MCF 10A (cell line): ENCODE measurements at places on chromosomes 12 and 14. TPM values are rescaled to one million over a fixed set of nuclear protein-coding genes. Genes with fewer than 3 reads are reported as not detected.

KLHL33 gene
- 0.14 TPM in 1 of 2 replicates, not detected in the other for total RNA-seq

CCDC197 gene
- total RNA-seq = not detected in 2 replicates

CISTR gene
- not detected in 2 replicates for total RNA-seq

KRT86 gene
- total RNA-seq = 37.8 and 45.1 TPM in 2 replicates

TAS2R9 gene
- total RNA-seq = not detected in 2 replicates

GALNT6 gene
- total RNA-seq = 24.8 and 27.6 TPM in 2 replicates

RNU4-1 gene
- 1,764 and 2,069 TPM in 2 replicates for total RNA-seq

GRCh38 chr14:102029956-102030355, 56.9 kb downstream of the HSP90AA1 start:
- peaks cover 35% of the 10 kb centered on the region for H3K4me1 ChIP-seq
- H3K36me3 ChIP-seq = peaks cover 99% of the 10 kb centered on the region
- no peak overlapping the region for H3K4me3 ChIP-seq
- H3K27ac ChIP-seq = peak overlapping the region; percentile 90

GRCh38 chr14:103391048-103391447, 5.8 kb downstream of the MARK3 start:
- peaks cover 30% of the 10 kb centered on the region for H3K4me1 ChIP-seq
- DNase-seq = peak; percentile 68
- no peak overlapping the region for H3K4me3 ChIP-seq

- peaks cover 16% of the 10 kb centered on the region for H3K4me1 ChIP-seq
- no peak overlapping the region for H3K4me3 ChIP-seq
- H3K27me3 ChIP-seq = no peaks in the 10 kb centered on the region
- no peak for DNase-seq
- H3K36me3 ChIP-seq = peaks cover 85% of the 10 kb centered on the region
- peak overlapping the region; percentile 67 for H3K27ac ChIP-seq
Observed at GRCh38 chr12:113271466-113271852, 50.2 kb downstream of the TPCN1 start.

DNA sequence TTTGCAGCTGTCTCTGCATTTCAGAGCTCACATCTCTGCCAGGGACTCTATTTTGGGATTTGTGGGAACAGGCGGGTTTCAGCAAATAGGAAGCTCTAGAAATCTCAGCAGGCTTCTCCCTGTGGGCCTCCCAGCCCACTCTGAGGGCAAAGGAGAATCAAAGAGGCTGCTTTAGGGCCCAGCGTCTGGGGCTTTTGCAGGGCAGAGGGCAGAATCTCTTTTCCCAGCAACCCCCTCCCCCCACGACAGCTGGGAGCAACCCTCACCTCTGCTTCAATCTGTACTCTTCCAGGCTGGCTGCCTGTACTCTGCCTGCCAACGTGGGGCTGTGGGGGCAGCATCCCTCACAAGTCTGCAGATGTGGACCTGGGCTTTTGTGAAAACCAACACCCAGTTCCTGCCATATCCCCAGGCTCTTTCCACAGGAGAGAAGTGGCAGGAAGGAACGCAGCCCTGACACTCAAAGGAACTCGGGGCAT, 529.6 kb upstream of the TBX3 start:
- no peak overlapping the region for H3K4me3 ChIP-seq
- no peaks in the 10 kb centered on the region for H3K4me1 ChIP-seq
- H3K27me3 ChIP-seq = no peaks in the 10 kb centered on the region
- H3K36me3 ChIP-seq = no peaks in the 10 kb centered on the region

- no peak for DNase-seq
- peak overlapping the region; percentile 78 for H3K27ac ChIP-seq
- peak overlapping the region; percentile 80 for H3K4me3 ChIP-seq
- H3K27me3 ChIP-seq = no peaks in the 10 kb centered on the region
- no peaks in the 10 kb centered on the region for H3K36me3 ChIP-seq
Observed at GRCh38 chr14:81169711-81170103, 51.1 kb downstream of the GTF2A1 start.

DNA sequence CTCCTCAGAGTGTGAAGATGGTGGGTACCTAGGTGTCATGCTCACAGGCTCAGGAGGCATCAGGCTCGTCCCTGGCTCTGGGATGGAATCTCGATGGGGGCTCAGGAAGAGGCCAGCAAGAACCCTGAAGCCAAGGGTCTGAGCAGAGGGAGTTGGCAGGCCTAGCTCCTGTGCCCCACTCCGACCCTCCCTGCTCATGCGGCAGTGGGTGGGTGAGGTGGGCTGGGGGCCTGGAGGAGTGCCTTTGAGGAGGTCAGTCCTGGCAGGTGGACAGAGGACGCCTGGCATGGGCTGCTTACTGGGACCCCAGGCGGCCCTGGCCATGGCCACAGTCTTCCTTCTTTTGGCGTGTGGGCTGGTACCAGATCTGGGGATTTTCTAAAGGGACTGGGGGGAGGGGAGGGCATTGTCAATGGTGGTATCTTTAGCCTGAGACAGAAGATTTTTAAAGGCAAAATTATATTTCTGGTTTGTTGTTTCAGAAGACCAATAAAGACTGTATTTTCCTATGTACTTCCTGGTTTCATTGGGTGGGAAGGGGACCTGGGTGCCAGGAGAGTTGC, 16.0 kb downstream of the LRTM2 start:
- H3K27ac ChIP-seq = no peak overlapping the region
- no peak overlapping the region for H3K4me3 ChIP-seq
- peaks cover 66% of the 10 kb centered on the region for H3K27me3 ChIP-seq

- no peaks in the 10 kb centered on the region for H3K27me3 ChIP-seq
- H3K27ac ChIP-seq = no peak overlapping the region
- H3K4me3 ChIP-seq = no peak overlapping the region
- peaks cover 12% of the 10 kb centered on the region for H3K4me1 ChIP-seq
Observed at GRCh38 chr12:64556231-64556630, 54.1 kb upstream of the RASSF3 start.

GRCh38 chr12:69092137-69092536, 147.2 kb upstream of the CPSF6 start:
- H3K4me3 ChIP-seq = no peak overlapping the region
- DNase-seq = no peak
- peaks cover 24% of the 10 kb centered on the region for H3K27me3 ChIP-seq
- H3K36me3 ChIP-seq = no peaks in the 10 kb centered on the region

DNA sequence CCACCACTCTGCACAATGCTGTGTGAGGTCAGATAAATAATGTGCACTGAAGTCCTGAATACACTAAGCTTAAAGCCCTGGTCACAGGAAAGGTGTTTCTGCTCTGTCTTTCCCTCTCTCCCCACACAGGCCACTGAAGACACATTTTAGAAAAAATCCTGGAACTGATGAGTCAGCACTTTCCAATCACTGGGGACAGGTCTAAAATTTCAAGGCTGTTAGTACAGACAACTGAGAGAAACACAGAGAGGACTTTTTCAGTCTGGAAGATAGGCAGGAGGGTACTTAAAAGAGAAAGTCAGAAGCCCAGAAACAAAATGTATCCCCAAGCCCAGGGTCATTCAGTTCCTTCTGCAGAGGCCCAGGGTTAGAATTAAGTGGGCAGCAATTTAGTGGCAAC, 333.9 kb upstream of the CCDC196 start:
- no peak overlapping the region for H3K27ac ChIP-seq
- H3K36me3 ChIP-seq = no peaks in the 10 kb centered on the region
- peaks cover 8% of the 10 kb centered on the region for H3K27me3 ChIP-seq
- no peaks in the 10 kb centered on the region for H3K4me1 ChIP-seq
- no peak for DNase-seq

DNA sequence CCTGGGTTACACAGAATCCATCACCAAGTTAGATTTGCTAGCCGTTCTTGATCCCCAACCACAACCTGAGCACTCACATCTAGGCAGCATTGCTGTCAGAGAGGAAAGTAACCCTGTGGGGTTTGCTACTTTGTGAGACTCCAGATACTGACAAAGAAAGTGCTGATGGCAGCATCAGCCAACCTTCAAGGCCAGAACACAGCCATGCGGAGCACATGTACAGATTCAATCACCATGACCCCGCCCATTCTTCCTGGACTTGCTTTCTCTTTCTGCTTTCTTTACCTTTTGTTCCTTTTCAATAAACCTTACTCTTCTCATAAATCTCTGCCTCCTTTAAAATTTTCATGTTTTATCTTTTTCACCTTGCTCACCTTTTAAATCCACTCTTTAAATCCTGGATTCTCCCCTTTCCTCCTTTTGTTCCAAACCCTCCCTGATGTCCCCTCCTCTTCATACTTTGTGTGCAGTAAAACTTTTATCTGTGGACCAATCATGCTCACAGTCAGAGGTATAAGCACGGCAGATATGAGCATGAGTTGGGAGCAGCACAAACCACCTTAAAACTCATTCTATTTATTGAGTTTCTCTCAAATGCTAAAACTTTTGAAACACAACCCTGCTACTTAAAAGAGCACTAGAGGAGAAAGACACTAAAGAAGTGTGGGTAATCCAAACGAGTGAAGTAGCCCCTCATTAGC, 21.9 kb upstream of the CERS5 start:
- H3K36me3 ChIP-seq = peaks cover 38% of the 10 kb centered on the region
- H3K4me1 ChIP-seq = peaks cover 33% of the 10 kb centered on the region
- no peak overlapping the region for H3K4me3 ChIP-seq
- no peak overlapping the region for H3K27ac ChIP-seq
- DNase-seq = no peak

DNA sequence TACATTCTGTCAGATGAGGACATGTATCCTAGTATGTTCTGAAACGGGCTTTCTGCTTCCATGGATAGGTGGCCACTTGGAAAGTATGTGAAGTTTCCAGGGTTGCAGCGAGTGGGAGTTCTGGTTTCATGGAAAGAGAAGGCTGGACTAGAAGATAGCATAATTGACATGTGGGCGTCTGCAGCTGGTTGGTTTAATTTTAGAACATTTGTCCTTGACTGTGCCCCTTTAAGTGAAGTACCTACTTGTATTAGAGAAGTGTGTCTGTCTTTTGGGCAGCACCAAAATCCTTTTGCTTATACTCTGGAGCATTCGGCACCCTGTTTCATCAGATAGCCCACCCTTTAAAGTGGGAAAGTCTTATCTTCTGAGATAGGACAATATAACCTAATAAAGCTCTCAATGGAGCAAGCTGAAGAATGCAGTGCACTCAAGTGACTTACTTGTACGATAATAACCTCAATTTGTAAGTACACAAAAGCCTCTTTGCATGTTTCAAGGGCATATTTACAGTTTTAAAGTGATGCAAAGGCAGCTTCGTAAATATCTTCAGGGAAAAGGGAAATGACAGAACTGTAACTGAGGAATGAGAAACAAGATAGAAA, 35.2 kb downstream of the NTN4 start:
- peaks cover 4% of the 10 kb centered on the region for H3K4me1 ChIP-seq
- peaks cover 11% of the 10 kb centered on the region for H3K36me3 ChIP-seq
- H3K4me3 ChIP-seq = no peak overlapping the region
- H3K27me3 ChIP-seq = no peaks in the 10 kb centered on the region
- DNase-seq = no peak

DNA sequence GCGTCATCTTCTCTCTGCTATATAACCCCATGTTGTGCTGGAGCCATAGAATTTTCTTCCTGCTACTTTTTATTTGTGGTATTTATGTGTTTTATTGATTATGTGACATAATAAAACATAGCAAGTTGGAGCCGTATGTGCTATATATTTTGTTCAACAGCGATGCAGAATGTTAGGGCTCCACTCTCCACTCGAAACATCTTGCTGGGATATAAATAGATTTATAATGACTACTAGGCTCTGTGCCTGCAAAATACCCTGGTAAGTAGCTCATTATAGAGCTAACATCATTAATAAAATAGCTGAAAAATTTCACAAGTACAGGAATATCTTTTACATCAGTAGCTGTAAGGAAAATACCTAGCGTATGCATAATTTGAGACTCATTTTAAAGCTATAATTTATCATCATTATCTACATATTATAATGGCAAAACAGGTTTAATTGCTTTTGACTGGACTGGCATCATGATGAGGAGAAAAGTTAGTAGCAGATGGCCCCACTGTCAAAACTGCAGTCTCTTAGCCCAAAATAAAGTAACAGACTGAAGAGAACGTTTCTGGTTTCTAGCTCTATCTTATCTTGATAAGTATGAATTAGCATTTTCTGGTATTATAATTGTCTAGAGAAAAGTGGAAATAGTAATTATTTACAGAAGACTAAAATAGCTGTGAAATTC, 263.0 kb downstream of the NEDD1 start:
- no peak overlapping the region for H3K27ac ChIP-seq
- no peak for DNase-seq
- peaks cover 18% of the 10 kb centered on the region for H3K27me3 ChIP-seq
- H3K4me3 ChIP-seq = no peak overlapping the region

DNA sequence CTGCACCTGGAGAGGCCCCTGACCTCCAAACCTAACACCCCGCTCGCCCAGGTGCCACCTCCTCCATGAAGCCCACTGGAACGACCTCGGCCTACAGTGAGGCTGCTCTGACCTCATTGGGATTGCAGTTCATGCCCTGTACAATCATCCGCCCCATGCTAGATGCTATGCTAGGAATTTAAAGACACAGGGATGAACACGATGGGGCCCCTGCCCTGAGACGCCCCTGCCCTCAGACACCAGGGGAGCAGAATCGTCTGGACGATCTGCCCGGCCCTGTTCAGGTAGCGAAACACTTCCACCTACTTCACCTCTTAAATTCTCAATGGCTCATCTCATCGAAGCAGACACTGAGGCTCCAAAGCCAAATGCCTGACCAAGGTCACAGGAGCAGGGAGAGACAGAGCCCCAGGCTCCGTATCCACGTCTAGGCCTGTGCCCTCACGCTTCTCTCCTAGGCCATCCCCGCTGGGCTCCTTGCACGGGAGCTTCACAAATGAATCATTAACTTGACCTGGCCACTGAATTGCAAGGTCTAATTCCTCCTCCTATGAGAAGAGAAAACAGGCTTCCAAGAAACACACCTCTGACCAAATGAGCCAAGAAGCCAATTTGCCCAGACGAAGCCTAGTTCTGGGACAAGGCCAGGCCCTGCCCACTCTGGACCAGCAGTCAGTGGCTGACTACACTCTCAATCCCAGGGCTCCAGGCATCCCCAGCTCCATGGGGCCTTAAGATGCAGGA, 35.2 kb downstream of the SCARB1 start:
- H3K4me1 ChIP-seq = peaks cover 40% of the 10 kb centered on the region
- H3K36me3 ChIP-seq = peaks cover 31% of the 10 kb centered on the region
- peak; percentile 97 for DNase-seq
- H3K4me3 ChIP-seq = peak overlapping the region; percentile 58
- H3K27ac ChIP-seq = peak overlapping the region; percentile 96
- H3K27me3 ChIP-seq = no peaks in the 10 kb centered on the region

DNA sequence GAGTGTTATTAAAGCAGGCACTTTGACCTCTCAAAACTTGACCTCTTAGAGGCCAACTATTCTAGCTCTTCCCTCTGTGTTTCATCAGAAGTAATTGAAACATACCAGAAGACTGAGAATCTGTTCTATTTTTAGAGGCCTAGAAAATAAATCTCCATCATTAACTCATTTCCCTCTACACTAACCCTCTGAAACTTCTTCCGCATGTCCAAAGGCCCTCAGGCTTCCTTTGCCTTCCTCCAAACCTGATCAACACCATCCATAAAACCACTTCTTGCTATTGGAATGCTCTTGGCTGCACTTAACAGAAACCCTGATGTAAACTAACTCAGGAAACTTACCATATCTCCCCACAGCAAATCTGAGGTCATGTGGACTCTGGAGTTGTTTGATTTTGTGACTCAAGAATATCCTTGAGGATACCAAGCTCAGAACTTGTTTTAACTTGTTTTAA, 196.4 kb downstream of the RPAP3 start:
- no peak overlapping the region for H3K27ac ChIP-seq
- peaks cover 6% of the 10 kb centered on the region for H3K4me1 ChIP-seq
- peak; percentile 3 for DNase-seq
- no peaks in the 10 kb centered on the region for H3K36me3 ChIP-seq
- H3K4me3 ChIP-seq = no peak overlapping the region

GRCh38 chr12:78035901-78036606, 205.4 kb downstream of the NAV3 start:
- H3K4me1 ChIP-seq = peaks cover 5% of the 10 kb centered on the region
- H3K4me3 ChIP-seq = no peak overlapping the region
- DNase-seq = no peak
- no peak overlapping the region for H3K27ac ChIP-seq
- H3K36me3 ChIP-seq = no peaks in the 10 kb centered on the region
